T follicular helper cell (primary cell): ENCODE measurements at places on chromosomes 2 and 18.

DNA sequence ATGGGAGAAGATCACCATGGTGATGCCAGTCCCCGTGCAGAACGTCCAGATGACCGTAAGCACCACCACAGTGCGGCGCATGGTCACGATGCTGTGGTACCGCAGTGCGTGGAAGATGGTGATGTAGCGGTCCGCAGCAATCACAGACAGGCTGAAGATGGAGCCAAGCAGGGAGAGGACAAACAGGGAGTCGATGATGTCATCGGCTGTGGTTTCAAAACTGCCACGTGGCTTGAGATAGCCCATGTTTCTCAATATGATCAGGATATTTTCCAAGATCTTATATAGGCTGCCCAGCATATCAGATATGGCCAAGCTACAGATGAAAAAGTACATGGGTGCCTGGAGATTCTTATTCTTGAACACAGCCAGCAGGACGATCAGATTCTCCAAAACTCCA lies 30.3 kb downstream of the MC2R start:
- no peak for DNase-seq

GRCh38 chr2:198187841-198188240 lies 383.4 kb downstream of the PLCL1 start:
- DNase-seq, result no peak

DNA sequence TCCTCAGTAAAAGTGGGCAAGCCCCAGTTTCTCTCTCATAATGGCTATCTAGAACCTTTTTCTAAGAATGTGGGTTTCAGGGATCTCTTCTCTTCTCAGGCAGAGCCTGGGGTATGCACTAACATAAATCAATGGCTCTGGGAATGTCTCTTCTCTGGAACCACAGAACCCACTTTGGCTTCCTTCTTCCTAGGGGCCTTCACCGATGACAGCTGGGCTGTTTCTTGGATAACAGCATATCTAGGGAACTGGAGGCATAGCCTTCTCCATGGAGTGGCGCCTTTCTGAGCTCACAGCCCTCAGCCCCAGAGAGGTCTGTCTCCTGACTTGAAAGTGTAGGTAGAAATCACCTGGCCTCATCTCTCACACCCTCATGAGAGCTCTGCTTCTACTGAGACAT lies 247.9 kb downstream of the CLIP4 start:
- no peak for DNase-seq

- DNase-seq, result no peak
Observed at GRCh38 chr18:12879840-12880540, 4.0 kb downstream of the PTPN2 start.

DNA sequence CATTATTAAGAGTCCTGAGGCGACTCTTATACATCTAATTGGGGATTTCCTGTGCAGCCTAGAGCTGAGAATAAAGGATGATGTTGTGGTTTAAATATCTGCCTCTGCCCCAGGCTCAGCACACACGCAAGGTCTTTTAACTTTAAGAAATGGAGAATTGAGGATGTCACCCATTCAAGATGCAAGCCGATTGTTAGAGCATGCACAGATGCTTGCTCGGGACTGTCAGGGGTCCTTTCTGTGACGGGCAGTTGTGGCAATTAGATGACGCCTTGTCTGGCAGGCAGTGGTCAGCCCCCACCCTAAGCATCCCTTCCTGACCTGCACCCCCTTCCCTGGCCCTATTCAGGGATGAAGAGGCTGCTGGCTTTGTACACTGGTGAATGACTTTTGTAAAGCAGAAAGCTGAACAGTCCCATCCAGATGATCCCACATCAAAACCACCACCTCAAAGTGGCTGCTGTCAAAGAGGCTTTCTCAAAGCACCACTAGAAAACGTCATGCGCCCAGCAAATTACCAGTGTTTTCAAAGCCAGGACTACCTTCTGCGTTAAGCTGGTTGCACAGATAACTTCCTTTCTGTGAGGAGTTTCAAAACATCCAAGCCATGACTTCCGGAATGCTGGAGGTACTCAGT lies 23.7 kb downstream of the FAM178B start:
- peak; percentile 91 for DNase-seq

GRCh38 chr2:221895366-221896121 lies 323.4 kb upstream of the EPHA4 start:
- DNase-seq, result no peak

- DNase-seq, result peak; percentile 55
Observed at GRCh38 chr2:105545730-105546627, 147.1 kb upstream of the FHL2 start.

DNA sequence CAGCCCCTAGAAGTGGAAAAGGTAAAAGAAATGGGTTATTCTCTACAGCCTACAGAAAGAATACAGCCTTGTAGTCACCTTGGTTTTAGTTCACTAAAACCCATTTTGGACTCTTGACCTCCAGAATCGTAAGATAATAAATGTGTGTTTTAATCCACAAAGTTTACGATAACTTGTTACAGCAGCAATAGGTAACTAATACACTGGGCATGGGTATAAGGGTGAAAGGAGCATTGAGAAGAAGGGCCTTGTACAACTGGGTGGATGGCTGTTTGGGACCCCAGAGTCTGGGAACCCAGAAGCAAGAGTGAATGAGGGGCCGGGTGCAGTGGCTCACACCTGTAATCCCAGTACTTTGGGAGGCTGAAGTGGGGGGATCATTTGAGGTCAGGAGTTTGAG lies 2.2 kb upstream of the MFSD6 start:
- no peak for DNase-seq

DNA sequence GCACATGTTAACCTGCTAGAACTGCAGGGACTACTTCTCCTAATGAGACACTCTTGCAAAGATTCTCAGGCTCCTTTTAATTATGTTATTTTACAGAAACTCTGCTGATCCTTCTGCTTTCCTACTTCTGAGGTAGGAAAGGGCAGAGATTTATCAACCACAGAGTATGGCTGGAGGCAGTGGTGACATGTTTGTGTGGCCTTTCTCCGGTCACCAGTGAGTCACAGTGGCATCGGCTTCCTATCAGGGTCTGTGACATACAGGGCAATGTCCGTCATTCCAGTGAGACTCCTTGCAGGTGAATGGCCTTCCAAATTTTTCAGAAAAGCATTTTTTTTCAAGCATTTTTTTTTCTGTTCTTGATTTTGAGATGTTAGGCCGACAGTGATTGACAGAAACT lies 180.7 kb upstream of the LYPD1 start:
- no peak for DNase-seq

GRCh38 chr18:41999751-42000150 lies 44.7 kb downstream of the PIK3C3 start:
- no peak for DNase-seq

DNA sequence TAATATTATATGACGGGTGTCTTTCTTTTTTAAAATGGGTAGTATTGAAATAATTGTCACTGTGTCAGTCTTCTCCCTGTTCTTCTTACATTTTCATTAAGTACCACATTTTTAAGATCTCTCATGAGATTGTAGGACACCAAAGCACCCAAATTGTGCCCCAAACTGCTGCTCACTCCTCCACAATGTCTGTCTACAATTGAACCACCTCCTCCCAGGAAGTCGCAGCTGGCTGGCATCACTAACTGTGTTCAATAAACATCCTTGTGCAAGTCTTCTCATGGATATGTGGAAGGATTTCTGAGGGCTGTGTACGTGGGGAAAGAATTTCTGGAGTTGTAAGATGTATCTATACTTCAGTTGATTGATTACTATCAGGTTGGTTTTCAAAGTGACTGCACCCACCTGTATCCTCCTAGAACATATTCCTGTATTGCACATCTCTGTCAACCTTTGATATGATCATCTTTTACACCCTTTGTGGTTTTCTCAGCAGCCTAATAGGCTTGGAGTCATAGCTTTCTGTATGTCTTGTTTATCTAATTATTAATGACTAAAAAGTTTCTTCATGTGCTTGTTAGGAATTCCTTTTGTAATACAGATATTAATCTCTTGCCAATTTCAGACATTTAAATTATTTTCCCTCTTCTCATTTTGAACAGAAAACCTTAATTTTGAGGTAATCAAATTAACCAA lies 774.9 kb downstream of the RNF144A start:
- DNase-seq, result no peak
